ENCODE measurements at places on chromosomes 7 and 10.

- DNase-seq, result no peak
Observed at GRCh38 chr7:35820858-35821257, 20.0 kb downstream of the SEPTIN7 start.

DNA sequence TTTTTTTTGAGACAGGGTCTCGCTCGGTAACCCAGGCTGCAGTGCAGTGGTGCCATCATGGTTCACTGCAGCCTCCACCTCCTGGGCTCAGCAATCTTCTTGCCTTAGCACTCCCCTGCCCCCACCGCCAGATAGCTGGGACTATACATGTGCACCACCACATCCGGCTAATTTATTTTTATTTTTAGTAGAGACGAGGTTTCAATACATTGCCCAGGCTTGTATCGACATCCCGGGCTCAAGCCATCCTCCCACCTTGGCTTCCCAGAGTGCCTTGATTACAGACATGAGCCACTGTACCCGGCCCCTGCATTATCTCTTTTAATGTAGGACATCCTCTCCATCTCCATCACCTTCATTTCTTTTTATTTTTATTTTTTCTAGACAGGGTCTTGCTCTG, 213.3 kb downstream of the CUX1 start:
- DNase-seq, result no peak

DNA sequence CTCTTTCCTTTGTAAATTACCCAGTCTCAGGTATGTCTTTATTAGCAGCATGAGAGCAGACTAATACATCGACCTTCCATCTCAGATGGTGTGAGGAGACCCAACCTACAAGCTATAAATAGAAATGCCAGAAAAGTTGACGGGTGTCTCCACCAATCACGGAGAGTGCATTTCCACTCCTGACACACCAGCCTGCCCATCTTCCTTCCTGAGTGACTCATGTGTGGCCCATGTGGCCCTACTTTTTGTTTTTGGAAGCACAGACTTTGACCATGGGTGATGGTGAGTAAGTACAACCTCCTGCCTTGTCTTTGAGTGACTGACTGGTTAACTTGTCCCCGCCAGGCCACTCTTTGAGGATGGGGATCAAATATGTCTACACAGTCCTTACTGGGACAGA, 147.0 kb downstream of the OAT start:
- DNase-seq, result no peak

GRCh38 chr10:68800211-68800610, 27.1 kb upstream of the STOX1 start:
- no peak for DNase-seq

GRCh38 chr7:10268034-10268433, 705.6 kb upstream of the PHF14 start:
- DNase-seq, result no peak

DNA sequence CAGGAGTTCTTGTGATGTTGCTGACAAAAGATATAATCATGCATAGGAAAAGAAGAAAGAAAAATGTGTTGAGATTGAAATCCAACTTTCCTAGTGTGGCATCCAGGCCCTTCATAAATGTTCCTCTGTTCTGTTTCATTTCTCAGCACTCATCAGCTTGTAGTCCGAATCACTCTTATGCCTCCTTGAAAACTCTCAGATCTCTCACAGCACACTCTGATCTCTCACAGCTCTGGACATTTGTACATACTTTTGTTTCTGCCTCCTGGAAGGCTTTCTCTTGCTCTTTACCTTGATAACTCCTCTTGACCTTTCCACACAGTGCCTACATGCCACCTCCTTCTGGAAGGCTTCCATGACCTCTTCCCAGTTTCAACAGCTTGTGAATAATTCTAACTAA, 409.0 kb upstream of the LRRN3 start:
- DNase-seq, result no peak

GRCh38 chr10:118500477-118501104, 94.9 kb downstream of the PRLHR start:
- no peak for DNase-seq

GRCh38 chr10:72186258-72186981, 29.4 kb upstream of the ANAPC16 start:
- DNase-seq, result no peak

DNA sequence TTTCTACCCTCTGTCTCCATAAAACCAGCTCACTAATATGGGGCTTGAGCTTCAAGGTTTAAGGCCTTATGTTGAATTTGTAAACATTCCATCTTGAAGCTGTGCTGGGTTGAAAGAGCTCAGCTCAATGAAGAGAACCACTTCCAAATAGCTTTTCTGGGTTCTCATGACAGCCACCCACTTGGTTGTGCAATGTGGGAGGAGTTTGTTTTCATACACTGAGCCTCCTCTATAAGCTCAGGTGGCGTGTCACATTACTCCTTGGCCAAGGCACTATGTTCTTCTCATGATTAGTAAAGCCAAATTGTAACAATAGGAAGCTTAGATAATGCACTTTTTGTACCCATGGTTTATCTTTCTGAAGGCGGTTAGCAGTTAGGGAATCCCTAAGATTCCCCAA, 265.6 kb downstream of the PTEN start:
- DNase-seq, result no peak

DNA sequence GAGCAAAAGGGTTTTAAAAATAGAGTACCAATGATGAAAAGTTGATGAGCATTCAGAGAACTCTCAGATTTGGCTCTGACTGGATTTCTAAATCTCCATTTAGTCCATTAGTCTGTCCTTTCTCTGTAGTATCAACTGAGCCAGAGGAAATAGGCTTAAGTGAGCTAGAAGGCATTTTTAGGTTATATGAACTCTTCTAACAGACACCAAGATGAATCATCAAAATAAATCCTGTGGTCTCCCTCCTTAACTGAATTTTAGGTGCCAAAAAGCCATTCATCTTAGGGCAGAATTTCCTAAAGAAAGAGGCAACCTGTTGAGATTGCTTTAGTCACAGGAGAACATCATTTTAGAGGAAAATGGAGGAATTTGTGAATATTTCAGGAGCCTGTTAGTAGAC, 305.1 kb downstream of the AUTS2 start:
- no peak for DNase-seq

DNA sequence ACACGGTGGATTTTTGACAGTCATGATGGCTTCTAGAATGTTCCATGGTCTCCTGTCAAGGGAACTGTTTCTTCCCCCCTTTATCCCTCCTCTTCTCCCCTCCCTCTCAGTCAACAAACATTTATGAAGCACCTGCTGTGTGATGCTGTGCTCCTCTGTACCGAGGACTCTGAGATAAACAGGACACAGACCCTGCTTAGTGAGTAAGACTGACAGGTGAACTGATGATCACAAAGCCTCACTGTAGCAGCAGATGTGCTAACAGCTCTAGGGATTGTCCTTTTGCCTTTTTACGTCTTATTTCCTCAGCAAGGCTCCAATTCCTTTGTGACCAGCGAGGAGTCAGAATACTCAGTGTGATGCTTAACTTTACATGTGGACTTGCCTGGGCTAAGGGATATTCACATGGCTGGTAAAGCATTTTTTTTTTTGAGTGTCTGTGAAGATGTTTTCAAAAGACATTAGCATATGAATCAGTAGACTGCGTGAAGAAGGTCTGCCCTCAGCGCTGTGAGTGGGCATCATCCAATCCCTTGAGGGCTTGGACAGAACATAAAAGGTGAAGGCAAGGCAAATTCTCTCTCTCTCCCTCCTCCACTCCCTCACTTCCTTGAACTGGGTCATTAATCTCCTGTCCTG, 170.1 kb downstream of the ADRA2A start:
- DNase-seq, result no peak

DNA sequence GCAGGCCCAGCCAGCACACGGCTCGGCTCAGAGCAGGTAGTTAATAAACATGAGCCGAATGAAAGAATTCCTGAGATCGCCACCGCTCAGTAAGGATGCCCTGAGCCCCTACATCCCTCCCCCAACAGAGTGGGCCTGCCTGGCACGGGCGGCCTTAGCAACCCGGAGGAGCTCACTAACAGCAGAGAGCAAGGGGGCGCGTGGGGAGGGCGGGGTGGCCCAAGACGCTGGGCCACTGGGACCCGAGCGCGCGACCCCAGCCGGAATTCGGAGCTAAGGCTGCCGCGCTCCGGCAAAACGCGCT, 403 bp upstream of the ENO4 start:
- DNase-seq, result no peak

DNA sequence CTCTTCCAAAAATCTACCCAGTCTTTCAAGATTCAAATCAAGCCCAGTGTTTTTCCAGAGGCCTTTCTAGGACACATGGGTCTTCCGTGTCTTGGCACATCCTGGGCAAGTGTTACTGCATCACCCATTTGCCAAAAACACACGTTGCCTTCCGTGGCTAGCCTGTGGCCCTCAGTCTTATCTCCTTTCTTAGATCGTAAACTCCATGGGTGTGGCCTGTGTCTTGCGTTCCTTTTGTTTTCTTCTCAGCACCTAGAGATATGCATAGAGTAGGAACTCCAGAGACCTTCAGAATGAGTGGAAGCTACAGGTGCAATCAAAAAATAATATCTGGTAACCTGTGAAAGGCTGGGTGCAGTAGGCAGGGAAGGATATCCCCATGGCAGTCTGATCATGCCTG, 56.5 kb upstream of the NMT2 start:
- no peak for DNase-seq

DNA sequence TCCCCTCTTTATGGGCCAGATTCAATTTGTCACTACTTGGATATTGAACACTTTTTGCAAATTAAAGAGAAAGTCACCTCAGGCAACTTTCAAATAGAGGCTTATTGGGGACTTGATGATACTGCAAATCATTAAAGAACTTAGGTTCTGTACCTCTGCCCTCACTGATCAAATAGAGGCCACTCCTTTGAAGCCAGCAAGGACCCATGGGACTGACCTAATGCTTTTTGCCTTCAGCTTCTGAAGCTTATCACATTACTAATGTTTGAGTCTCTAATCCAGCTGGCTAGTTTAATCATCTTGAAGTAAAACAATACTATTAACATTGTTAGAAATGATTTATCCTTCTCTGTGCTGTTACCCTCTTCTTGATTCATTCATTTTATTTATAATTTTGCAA, 93.0 kb upstream of the ZNF800 start:
- no peak for DNase-seq

GRCh38 chr7:43112941-43113621, 634 bp downstream of the HECW1 start:
- DNase-seq, result peak; percentile 7

- DNase-seq, result no peak
Observed at GRCh38 chr10:89609833-89610346, 35.2 kb downstream of the PANK1 start.

GRCh38 chr10:3064423-3064822, 2.9 kb upstream of the PFKP start:
- no peak for DNase-seq

GRCh38 chr10:99619851-99620710, at the start of gene SLC25A28:
Gene SLC25A28, minus strand, starts transcription at chr10:99620439. Its CDS starts 104 bp downstream, at chr10:99620335.
- DNase-seq, result peak; percentile 97

- DNase-seq, result no peak
Observed at GRCh38 chr10:122530177-122530576, 30.4 kb upstream of the DMBT1 start.

DNA sequence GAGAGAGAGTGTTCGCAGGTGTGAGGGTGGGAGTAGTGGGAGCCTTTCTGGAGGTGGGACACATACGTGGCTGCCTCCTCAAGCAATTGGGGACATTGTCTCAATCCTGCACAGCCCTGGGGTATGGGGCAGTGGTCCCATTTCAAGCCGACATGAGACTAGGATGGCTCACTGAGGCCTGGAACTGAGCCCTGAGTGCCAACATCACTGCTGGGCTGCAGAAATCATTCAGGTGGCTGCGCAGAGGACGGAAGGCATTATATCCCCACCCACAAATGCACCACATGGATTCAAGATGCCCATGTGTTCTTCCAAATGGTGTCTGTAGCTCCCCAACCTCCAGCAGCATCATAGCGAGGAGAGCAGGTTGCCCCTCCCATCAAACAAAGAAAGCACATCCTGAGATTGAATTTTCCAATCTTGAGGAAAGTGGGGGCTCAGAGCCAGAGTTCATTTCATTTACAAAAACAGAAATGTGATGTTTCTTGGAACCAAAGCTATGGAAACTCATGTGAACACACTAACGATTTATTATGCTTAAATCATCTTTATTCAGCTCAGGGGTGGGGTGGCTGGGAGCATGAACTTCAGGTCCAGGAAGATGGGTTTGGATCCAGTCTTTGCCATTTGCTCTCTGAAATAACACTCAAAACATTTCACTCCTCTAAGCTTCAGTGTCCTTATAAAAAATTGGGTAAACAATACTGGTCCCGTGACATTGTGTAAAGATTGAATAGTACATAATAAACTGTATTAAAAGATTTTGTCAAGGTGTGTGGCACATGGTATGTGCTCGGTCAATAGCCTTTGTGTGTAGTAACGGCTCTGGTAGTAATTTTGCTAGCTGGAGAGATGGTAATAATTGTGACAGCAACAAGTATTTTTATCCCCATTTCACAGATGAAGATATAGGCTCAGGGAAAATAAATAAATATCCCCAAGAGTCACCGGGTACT, 4.6 kb downstream of the SFTPA2 start:
- no peak for DNase-seq

DNA sequence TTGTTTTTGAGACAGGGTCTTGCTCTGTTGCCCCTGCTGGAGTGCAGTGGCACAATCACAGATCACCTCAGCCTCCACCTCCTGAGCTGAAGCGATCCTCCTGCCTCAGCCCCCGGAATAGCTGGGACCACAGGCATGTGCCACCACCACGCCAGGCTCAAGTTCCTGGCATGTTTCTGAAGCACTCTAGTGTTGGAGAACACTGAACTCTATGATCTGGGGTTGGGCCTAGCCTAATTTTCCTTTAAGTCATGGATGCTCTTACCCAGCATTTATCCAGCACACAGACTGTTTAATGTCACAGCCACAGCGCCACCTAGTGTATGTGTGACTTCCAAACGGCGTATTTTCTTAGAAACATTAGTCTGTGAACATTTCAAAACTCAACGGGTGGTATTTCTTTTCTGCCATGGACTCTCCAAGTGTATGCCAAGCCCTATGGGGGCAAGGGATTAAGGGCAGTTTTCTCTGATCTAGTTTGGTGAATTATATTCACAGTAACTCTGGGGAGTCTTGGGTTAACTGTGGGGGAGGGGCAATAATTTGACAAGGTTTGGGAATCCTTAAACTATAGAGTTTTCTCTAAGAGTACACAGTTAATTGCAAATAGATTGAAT, 91.8 kb downstream of the CREM start:
- peak; percentile 92 for DNase-seq

DNA sequence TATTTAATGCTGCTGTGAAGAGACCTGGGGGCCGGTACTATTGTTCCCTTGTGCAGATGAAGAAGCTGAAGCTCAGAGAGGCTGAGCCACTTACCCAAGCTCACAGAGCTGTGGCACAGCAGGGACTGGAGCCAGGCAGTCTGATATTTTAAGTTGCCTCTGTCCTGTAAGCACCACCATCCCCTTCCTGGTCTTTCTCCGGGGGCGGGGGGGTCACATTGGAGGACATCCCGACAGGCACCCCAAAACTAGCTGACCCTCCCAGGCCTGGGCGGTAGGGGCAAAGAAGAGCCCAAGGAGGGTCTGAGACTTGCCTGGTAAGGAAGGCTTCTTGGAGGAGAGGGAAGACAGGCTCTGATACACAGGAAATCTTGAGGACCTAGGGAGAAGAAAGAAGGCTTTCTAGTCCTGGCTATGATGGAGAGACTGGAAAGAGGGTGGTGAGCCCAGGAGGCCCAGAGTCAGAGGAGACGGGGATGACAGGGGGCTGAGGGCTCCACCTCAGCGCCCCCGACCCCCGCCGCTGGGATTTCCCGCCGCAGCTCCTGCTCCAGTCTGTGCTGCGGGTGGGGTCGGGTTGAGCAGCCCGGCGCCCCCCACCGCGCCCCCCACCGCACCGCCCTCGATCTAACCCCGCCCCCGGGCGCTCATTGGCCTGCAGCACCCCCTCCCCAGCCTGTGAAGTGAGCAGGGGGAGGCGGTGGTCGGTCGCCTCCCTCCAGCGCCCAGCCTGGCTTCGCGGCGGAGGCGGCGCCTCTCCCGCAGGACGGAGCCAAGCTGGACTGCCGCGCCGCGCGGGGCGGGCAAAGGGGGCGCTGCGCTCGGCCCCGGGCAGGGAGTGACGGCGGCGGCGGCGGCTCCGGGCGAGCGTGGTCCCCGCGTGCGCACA, at the start of gene ADCYAP1R1:
Gene ADCYAP1R1, plus strand, starts transcription at position 711 of the 889 bp plus-strand sequence. CDS start 10,957 bp downstream, outside the sequence.
- no peak for DNase-seq

Data from A549 (cell line).